Vagina (tissue), 2 donors: ENCODE measurements at places on chromosomes 13 and 19.
A peak's percentile ranks its signal among the peaks of the same experiment; 100 is the strongest.

DNA sequence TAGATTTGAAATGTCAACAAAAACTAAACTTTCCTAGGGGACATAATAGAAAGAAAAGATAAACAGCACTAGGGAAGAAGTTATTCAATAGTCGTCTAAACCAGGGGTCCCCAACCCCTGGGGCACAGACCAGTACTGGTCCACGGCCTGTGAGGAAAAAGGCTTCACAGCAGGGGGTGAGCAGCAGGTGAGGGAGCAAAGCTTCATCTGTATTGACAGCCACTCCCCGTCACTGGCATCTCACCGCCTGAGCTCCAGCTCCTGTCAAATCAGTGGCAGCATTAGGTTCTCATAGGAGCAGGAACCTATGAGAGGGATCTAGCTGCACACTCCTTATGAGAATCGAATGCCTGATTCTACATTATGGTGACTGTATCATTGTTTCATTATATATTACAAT lies 382.7 kb downstream of the MYO16 start:
- H3K4me1 ChIP-seq, result no peaks in the 10 kb centered on the region
- H3K4me3 ChIP-seq, result no peak overlapping the region
- H3K27ac ChIP-seq, result no peak overlapping the region
- no peaks in the 10 kb centered on the region for H3K36me3 ChIP-seq

- no peaks in the 10 kb centered on the region for H3K4me1 ChIP-seq
- H3K4me3 ChIP-seq, result no peak overlapping the region
- no peaks in the 10 kb centered on the region for H3K27me3 ChIP-seq
- H3K27ac ChIP-seq, result no peak overlapping the region
Measured at GRCh38 chr19:28486473-28486872, 726.5 kb downstream of the UQCRFS1 start.

- no peaks in the 10 kb centered on the region for H3K27me3 ChIP-seq
- no peaks in the 10 kb centered on the region for H3K36me3 ChIP-seq
- H3K27ac ChIP-seq, result peak overlapping the region; percentile 70
- no peak for DNase-seq
- H3K4me3 ChIP-seq, result no peak overlapping the region
Measured at GRCh38 chr19:10593148-10593547, 6.0 kb upstream of the AP1M2 start.

DNA sequence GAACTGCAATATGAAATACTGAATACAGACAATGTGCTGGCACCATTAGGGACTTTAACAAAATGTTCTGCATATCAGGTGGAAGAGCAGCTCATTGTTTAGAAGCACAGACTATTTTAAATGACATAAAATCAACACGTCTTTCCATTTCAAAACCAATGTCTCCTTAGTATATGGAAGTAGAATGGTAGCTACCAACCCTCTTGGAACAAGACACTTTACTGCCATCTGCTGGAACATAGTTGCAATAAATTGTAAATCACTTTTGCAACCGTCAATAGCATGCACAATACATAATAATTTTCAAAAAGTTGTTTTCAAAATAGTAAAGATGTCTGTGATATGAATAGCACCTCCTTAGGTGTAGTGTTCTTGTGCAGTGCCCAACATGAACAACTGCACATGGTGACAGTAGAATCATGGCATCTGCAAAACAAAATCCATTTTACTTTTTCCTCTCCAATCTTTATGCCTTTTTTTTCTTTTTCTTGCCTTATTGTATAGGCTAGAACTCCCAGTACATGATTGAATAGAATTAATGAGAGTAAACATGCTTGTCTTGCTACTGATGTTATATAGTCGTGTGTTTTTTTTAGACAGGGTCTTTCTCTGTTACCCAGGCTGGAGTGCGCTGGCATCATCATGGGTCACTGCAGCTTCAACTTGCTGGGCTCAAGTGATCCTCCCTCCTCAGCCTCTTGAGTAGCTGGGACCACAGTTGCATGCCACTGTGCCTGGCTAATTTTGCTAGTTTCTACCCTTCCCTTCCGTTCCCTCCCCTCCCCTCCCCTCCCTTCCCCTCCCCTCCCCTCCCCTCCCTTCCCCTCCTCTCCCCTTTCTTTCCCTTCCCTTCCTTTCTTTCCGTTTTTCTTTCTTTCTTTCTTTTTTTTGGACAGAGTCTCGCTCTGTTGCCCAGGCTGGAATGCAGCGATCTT lies 7.8 kb upstream of the LYPD5 start:
- no peak overlapping the region for H3K4me3 ChIP-seq
- no peak for DNase-seq
- H3K4me1 ChIP-seq, result no peaks in the 10 kb centered on the region
- H3K27me3 ChIP-seq, result no peaks in the 10 kb centered on the region
- H3K36me3 ChIP-seq, result no peaks in the 10 kb centered on the region

DNA sequence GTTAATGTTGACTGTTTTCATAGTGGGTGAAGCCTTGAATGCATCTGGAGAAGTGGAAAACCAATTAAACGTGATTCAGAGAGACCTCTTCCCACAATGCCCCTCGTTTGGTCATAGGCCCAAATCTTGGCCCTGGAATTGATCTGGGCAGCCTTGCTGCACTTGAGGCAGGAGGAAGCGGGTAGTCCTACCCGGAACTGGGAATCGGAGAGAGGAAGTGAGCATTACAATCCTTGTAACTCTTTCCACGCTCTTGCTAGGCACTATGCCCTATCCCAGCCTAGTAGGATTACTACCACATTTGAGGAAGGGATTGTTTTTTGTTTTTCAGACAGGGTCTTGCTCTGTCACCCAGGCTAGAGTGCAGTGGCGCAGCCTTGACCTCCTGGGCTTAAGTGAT lies 3.6 kb downstream of the KCNK6 start:
- H3K4me3 ChIP-seq, result no peak overlapping the region
- peak overlapping the region; percentile 92 for H3K27ac ChIP-seq
- H3K4me1 ChIP-seq, result peaks cover 52% of the 10 kb centered on the region
- DNase-seq, result peak; percentile 58

- peaks cover 27% of the 10 kb centered on the region for H3K4me1 ChIP-seq
- H3K27me3 ChIP-seq, result no peaks in the 10 kb centered on the region
- peak within 1 kb of the TSS; percentile 72 for H3K4me3 ChIP-seq
- no peak for DNase-seq
- H3K27ac ChIP-seq, result peak within 1 kb of the TSS; percentile 70
Measured at GRCh38 chr19:34364830-34365462, at the start of gene GPI. GPI (plus strand) TSS chr19:34365196; CDS start chr19:34365267, 71 bp downstream.

GRCh38 chr19:6498294-6499036 lies 3.6 kb downstream of the TUBB4A start:
- no peak for DNase-seq
- peaks cover 11% of the 10 kb centered on the region for H3K4me1 ChIP-seq
- H3K4me3 ChIP-seq, result no peak overlapping the region
- H3K27me3 ChIP-seq, result no peaks in the 10 kb centered on the region

DNA sequence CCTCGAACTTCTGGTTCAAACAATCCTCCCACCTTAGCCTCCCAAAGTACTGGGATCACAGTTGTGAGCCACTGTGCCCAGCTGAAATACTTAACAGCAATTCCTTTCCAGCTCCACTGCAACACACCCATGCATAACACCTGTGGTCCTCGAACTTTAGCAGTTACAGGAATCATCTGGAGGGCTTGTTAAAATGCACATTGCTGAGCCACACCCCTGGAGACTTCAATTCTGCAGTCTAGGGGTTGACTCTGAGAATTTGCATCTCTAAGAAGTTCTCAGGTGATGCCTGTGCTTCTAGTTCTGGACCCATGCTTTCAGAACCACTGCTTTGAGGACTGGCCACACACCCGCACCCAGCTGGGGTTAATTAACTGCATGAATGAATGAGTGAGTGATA lies 53.1 kb upstream of the UBL3 start:
- no peaks in the 10 kb centered on the region for H3K27me3 ChIP-seq
- DNase-seq, result no peak
- no peaks in the 10 kb centered on the region for H3K36me3 ChIP-seq
- peaks cover 25% of the 10 kb centered on the region for H3K4me1 ChIP-seq

GRCh38 chr19:45667620-45668341 lies at the start of gene GIPR:
GIPR (plus strand) TSS chr19:45668221; CDS start chr19:45669521, 1,300 bp downstream.
- peaks cover 35% of the 10 kb centered on the region for H3K4me1 ChIP-seq
- H3K27me3 ChIP-seq, result peaks cover 8% of the 10 kb centered on the region
- H3K36me3 ChIP-seq, result no peaks in the 10 kb centered on the region
- peak within 1 kb of the TSS; percentile 35 for H3K4me3 ChIP-seq
- DNase-seq, result no peak

DNA sequence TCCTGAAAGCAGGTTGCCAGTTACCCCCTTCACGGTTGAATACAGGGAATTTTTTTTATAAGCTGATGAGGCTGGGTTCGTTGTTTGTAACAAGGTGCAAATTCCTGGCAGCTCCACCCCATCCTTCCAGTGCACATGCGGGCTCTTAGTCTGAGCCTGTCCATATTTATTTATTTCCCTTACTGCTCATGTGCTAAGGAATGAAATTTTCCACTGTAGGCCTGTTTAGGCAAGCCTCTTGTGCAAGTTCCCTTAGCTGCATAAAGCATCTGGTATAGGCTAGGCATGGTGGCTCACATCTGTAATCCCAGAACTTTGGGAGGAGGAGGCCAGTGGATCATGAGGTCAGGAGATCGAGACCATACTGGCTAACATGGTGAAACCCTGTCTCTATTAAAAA lies 560.9 kb upstream of the PCDH9 start:
- H3K4me1 ChIP-seq, result no peaks in the 10 kb centered on the region
- no peak for DNase-seq
- H3K27me3 ChIP-seq, result no peaks in the 10 kb centered on the region
- no peak overlapping the region for H3K27ac ChIP-seq

DNA sequence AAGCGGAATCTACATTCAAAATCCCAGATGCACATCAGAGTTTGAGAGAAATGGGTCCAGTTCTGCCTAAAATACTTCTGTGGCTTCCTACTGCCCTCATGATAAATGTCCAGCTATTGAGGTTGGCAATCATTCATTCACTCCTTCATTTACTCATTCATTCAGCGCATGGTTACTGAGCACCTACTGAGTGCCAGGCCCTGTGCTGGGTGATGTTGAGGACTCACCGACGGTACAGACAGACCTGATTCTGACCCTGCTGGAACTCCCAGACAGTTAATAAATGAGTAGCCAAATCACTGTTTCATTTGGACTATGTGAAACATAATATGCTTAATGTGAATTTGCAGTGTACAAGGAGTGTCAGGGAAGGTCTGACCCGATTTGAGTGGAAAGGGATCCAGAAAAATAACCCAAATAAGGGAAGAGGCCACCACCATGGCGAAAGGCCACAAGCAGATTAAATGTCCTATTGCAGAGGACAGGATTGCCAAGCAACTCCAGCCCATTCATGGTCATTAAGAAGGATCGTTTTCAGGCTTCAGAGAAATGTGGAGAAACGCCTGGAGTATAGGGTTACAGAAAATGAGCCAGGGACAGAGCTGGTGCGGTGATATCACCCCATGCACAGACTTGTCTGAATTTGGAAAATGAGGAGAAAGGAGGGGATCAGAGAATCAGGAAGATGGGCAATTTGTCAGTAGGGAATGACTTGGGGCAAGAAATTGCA lies 20.5 kb downstream of the DYRK1B start:
- no peak for DNase-seq
- H3K4me1 ChIP-seq, result no peaks in the 10 kb centered on the region
- no peak overlapping the region for H3K4me3 ChIP-seq
- no peak overlapping the region for H3K27ac ChIP-seq

DNA sequence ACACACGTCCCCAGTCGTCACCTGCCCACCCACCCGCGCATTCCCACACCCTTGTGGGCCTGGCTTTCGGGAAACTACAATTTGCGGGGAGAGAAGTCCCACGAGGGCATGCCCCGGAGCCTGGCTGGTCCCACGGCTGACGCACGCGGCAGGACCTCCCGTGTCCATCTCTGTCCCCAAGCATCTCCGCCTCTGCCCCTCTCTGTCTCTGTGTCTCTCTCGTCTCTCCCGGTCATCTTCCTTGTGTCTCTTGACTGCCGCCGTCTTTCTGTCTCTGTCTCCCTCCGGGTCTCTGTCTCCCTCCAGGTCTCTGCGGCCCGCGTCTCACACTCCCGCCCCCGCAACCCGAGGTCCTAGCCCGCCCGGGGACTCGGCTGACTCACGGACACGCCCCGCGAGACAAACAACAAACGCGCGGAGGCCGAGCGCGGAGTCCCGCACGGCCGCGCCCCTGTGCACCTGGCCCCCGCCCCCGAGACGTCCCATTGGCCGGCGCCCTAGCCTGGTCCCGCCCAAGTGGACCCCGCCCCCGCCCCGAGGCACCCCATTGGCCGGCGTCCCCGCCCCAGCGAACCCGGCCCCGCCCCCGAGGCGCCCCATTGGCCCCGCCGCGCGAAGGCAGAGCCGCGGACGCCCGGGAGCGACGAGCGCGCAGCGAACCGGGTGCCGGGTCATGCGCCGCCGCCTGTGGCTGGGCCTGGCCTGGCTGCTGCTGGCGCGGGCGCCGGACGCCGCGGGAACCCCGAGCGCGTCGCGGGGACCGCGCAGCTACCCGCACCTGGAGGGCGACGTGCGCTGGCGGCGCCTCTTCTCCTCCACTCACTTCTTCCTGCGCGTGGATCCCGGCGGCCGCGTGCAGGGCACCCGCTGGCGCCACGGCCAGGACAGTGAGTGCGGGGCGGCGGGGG lies at the start of gene FGF22:
Gene FGF22 (plus strand): TSS at position 627 of the 908 bp plus-strand sequence. CDS start 47 bp downstream, at position 674.
- DNase-seq, result no peak
- H3K36me3 ChIP-seq, result no peaks in the 10 kb centered on the region
- H3K27ac ChIP-seq, result peak within 1 kb of the TSS; percentile 39

- H3K27me3 ChIP-seq, result no peaks in the 10 kb centered on the region
- DNase-seq, result no peak
- peak overlapping the region; percentile 94 for H3K27ac ChIP-seq
- peak overlapping the region; percentile 2 for H3K4me3 ChIP-seq
- peaks cover under 1% of the 10 kb centered on the region for H3K36me3 ChIP-seq
- H3K4me1 ChIP-seq, result peaks cover 37% of the 10 kb centered on the region
Measured at GRCh38 chr19:39372047-39372802, 18.7 kb downstream of the PAF1 start.

DNA sequence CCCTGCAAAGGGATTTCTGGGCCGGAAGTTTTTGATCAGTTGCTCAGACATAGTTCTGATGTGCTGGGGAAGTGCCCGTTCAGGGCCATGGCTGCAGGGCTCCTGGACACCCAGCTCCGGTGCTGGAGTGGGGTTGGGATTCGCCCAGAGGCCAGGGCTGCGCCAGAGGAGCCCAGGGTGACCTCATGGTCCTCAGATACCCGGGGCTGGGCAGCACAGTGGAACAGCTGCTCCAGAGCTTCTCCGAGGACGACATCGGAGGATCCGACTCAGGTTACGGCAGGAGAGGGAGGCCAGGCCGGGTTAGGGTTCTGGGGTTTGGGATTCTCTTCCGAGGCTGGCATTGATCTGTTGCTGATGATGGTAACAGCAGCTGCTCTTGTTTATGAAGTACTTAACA lies 20.9 kb downstream of the CARM1 start:
- no peaks in the 10 kb centered on the region for H3K27me3 ChIP-seq
- peak overlapping the region; percentile 74 for H3K27ac ChIP-seq
- no peaks in the 10 kb centered on the region for H3K36me3 ChIP-seq
- no peak overlapping the region for H3K4me3 ChIP-seq
- peaks cover 71% of the 10 kb centered on the region for H3K4me1 ChIP-seq

DNA sequence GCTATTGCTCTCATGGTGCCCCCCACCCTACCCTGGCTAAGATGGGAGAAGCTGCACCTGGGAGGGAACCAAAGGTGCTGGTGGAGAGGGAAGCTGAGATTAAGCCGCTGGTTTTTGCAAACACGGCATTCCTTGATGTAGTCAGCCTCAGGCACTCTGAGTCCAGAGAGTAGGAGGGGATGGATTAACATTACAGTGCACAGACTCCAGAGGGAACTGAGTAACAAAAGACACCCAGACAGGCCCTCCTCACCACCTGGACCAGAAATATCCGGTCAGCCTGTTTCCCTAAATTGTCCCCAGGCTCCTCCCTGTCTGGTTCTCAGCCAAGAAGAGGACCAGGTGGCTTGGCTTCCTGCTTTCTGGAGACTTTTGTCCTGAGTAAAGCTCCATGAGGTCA lies 28.9 kb upstream of the PABPC3 start:
- H3K4me3 ChIP-seq, result no peak overlapping the region
- H3K36me3 ChIP-seq, result no peaks in the 10 kb centered on the region
- DNase-seq, result no peak
- H3K4me1 ChIP-seq, result no peaks in the 10 kb centered on the region
